ENCODE measurements at places on chromosomes 11 and 22. TPM values are rescaled to one million over a fixed set of nuclear protein-coding genes. Genes with fewer than 3 reads are reported as not detected.

DNA sequence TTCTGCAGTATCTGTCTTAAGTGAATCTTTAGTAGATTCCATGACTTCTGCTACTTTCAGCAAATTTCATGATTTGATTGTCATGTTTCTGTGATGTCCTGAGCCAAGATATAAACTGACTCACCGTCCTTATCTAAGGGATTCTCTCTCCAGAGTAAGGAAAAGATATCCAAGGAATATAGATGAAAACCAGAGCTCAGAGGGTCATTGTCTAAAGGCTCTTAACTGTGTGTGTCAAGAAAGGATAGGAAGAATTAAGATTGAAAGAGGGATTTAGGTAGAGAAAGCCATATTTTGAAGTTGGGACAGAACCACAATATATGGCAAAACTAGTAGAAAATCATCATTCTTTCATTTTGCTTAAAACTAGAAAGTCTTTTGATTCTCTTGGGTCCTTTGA, 50.7 kb downstream of the PPME1 start:
- no peak for DNase-seq

DNA sequence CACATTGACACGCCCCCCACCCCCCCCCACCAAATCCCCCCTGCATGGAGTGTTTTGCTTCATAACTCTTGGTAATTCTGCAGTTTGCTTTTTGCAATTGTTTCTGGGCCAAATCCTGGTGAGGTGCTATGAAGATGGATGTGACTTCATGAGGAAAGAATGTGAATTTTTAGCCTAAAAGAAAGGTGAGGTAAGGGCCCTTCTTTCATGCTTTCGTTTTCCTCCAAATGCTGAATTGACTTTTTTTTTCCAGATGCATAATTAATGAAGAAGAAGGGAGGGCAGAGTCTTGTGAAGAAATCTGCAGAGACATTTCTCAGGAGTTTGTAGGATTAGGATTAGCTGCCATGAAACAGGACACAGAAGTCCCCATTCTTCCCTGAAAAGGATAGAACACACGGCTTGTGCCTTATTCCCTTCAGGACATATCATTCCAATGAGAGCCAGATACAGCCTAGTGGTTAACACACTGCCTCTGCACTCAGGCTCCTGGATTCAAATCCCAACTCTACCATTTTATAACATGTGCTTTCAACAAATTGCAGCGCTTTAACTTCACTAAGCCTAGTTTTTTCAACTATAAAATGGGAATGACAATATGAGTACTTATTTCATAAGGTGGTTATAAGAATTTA, 19.6 kb upstream of the TBCEL start:
- no peak for DNase-seq

GRCh38 chr11:86192519-86193257, 51.9 kb upstream of the EED start:
- no peak for DNase-seq

DNA sequence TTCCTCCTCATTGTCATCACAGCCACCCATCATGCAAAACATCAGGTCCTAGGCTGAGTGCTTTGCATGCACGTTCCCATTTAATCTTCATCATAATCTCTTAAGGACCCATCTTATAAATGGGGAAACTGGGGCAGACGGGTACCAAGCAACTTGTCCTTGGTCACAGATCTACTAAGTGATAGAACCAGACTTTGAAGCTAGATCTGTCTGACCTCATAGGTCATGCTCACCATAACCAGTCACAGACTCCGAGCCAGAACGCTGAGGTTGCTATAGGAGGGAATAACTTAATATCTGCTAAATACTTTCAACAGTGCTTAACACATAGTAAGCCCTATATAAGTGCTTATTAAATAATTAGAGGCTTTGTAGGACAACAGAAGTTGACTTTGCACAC, 37.7 kb downstream of the POU2AF3 start:
- DNase-seq, result no peak

DNA sequence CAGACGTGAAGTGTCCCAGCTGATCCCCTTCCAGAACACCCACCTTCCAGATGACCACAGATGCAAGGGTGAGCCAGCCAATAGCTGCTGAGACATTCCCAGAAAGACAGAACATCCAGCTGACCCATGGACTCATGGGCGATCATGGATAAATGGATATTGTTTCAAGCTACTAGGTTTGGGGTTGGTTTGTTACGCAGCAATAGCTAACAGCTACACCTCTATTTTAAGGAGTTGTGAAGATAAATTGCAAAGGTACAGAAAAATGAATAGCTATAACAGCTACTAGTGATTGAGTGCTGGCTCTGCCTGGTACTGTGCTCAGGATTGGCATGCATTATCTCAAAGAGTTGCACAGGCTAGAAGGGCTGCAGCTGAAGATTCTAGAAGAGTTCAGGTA, 122.5 kb downstream of the MIAT start:
- no peak for DNase-seq

DNA sequence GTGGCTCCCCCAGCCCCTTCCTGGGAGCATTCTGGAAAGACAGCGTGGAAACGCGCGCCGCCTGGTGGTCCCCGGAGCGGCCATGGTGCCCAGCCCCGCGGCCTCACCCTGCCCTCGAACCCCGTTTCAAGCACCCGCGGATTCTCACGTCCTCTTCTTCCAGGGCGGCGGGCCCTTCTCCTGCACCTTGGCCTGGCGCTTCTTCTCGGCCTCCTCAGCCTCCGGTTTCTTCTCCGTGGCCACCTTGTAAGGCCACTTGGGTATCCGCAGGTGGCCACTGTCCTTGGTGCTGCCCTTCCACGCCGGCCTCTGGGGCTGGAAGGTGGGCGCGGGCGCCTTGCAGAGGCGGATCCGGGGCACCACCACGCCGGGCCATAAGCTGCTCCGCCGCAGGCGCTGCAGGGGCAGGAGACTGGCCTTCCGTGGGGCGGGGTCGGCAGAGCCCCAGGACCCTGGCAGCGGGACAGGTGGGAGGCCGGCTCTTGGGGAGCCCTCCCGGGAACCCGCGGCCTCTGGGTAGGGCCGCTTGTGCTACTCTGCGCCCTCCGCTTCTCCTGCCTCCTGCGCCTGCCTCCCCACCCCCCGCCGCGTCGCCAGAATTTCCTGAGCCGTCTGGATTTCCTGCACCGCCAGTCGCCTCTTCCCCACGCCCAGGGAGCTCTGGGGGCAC, 83.4 kb downstream of the TRIM51G start:
- DNase-seq, result peak; percentile 67

- no peak for DNase-seq
Observed at GRCh38 chr11:64139049-64139448, 26.9 kb downstream of the MACROD1 start.

GRCh38 chr11:112652786-112653390, 308.3 kb upstream of the NCAM1 start:
- no peak for DNase-seq

DNA sequence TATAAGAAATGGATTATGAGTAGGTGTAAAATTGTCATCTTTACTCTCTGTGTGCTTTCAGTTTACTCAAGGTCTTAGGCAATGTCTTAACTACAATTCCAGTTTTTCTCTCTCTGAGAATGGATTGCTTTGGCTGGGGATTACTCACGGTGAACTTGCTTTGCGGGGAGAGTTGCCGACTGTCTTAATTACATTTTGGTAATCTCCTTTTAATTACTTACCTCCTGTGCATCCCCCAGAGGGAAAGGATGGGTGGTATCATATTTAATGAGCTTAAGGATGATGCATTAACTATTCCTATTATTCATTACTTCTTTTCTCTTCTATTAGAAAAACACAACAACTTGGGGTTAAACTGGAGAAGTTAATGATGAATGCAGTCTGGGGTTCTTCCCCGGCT, 159.4 kb downstream of the MPPED1 start:
- DNase-seq, result no peak

- no peak for DNase-seq
Observed at GRCh38 chr22:50117168-50117762, 27.5 kb downstream of the MOV10L1 start.

- DNase-seq, result no peak
Observed at GRCh38 chr22:41660416-41660815, 28.3 kb downstream of the SNU13 start.

DNA sequence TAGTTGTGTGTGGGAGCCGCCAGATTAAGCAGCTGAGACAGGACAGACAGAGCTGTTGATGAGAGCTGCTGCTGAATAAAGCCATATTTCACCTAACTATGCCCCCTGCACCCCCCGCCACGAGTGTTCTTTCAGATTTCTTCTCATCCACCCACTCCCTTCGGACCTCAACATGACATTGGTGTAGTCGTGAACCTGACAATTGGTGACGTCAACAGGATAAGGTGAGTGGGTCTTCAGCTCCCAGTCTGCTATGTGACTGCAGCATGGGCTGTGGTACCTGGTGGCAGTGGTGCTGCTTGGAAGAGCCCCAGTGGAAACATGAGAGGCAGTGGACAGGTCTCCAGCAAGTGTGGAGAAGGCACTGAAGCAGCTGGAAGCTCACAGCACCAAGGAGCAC, 28.3 kb upstream of the KCNA4 start:
- DNase-seq, result no peak

DNA sequence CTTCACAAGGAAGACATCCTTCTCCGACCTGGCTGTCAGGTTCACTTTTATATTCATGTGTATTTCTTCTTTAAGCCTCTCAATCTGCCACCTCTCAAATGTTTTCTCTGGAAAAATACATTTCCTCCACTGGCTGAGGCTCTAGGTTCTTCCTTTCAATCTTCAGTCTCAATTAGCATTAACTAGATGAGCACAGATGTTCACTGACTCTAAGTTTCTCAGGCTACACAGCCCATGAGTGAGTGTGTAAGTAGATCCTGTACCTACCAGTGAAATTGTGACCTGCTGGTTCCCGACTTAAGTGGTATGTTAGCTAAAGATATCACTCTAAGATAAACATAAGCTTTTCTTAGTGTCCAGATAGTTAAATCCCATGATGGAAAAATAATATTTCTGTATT, 206.9 kb downstream of the ADAMTS15 start:
- DNase-seq, result no peak

- DNase-seq, result no peak
Observed at GRCh38 chr22:28282405-28283067, 363.5 kb upstream of the PITPNB start.

GRCh38 chr11:1219446-1219833, 3.4 kb upstream of the MUC5B start:
- DNase-seq, result peak; percentile 61

DNA sequence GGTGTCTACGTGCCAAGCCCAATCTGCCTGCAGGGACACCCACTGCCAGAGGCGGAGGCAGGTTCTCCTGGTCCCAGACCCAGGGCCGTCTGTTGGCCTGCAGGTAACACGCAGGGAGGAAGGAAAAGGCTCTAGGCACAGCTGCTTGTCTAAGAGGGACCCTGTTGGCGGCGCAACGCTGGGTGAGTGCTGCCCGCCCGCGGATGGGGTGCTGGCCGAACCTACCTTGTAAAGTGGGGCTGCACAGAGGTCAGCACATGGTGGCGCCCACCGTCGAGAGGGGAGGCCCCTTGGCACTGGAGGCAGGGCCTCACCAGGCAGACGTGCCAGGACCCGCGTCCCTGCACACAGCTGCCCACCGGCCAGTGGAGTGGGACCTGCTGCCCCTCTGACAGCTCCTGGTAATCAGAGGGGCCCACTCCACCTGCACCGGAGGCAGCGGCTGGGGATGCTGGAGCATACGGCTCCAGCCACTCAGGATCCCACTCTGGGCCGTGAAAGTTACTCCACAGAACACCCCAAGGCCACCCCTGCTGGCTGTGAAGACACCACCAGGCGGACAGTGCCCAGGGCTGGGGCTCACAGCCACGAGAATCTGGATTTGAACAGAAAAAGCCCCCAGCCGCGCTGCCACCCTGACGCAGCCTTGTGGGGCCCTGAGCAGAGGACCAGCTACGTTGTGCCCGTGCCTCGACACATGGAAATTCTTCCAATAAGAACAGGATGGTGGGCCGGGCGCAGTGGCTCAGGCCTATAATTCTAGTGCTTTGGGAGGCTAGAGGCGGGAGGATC, 24.0 kb downstream of the TBX1 start:
- peak; percentile 37 for DNase-seq

- no peak for DNase-seq
Observed at GRCh38 chr11:7555052-7555699, 41.4 kb downstream of the PPFIBP2 start.

Gene MS4A2
- total RNA-seq, result 8.2 TPM

Gene MPPED2
- total RNA-seq, result 20.4 TPM

Gene GPR137
- 31.8 TPM for total RNA-seq

Gene MS4A12
- total RNA-seq, result not detected

Gene HMOX1
- total RNA-seq, result 29.1 TPM

Gene PKNOX2
- total RNA-seq, result 19.8 TPM

Gene RAB1B
- total RNA-seq, result 111 TPM

Gene TENM4
- total RNA-seq, result 9.1 TPM

Gene HBG1
- not detected for total RNA-seq

Gene SEZ6L
- total RNA-seq, result 0.18 TPM

Gene MAP6
- total RNA-seq, result 8.8 TPM

Gene C11orf91
- total RNA-seq, result 0.97 TPM

Gene APOBEC3B
- 1.4 TPM for total RNA-seq
